ENCODE measurements at places on chromosomes 12 and 14.

- no peak for DNase-seq
Measured at GRCh38 chr14:74739293-74740030, 23.7 kb upstream of the YLPM1 start.

- no peak for DNase-seq
Measured at GRCh38 chr12:75986001-75986746, 45.4 kb downstream of the PHLDA1 start.

GRCh38 chr12:53518381-53518780 lies 11.1 kb upstream of the NPFF start:
- no peak for DNase-seq

DNA sequence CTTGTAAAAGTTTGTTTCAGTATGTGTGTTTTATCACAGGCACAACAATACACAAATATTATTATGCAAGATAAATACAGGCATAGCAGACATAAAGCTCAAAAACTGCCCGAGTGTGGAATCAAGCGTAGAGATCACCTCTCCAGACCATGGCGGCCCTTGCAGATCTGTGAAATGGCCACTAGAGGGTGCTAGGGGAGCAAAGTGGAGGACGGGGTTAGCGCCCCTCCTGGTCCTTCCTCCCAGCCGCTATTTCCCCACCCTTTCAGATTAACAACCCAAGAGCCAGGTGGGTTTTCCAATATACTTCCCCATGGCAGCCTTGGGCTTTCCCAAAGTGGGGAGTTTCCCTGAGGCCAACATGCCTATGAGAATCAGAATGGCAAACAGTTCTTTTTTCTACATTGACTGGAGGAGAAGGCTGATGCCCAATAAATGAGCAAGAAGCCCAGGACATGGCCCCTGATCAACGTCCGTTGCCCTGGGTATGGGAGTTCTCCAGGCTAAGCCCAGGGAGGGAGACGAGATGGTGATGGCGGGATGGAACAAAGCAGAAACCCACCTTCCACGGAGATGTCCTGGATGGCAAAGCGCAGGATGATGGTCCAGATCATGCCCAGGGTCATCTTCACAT lies 67.4 kb downstream of the ACTN1 start:
- DNase-seq = peak; percentile 79

- DNase-seq = no peak
Measured at GRCh38 chr14:73684627-73685026, 29.6 kb downstream of the PNMA1 start.

DNA sequence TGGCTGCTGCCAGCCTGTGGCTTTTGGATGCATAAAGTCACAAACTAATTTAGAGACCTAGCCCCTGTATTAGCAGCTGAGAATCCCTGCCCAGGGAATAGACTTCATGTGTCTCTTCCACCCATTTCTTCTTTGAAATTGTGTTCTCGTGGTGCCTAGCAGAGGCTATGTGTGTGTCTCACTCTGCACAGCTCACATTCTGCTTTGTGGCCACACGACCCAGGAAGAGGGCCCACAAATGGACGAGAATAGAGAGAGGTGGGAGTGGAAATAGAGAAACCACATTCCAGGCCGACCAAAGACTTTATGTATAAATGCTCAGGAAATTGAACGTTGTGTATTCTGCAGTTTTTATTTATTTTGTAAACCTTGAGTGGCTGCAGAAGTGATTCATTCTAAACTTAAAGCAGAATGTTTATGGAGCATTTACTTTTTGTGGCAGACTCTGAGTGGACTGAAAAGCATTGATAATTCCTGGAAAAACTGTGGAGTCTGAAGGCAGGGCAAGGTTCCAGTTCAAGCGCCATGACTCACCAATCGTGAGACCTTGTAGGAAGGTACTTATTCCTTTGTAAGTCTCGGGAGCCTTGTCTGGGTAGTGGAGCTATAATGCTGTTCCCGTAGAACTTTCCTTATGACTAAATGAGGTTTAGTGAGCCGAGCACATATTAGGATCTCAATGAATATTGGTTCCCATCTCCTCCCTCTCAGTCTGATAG lies 9.1 kb downstream of the B4GALNT3 start:
- DNase-seq = no peak

DNA sequence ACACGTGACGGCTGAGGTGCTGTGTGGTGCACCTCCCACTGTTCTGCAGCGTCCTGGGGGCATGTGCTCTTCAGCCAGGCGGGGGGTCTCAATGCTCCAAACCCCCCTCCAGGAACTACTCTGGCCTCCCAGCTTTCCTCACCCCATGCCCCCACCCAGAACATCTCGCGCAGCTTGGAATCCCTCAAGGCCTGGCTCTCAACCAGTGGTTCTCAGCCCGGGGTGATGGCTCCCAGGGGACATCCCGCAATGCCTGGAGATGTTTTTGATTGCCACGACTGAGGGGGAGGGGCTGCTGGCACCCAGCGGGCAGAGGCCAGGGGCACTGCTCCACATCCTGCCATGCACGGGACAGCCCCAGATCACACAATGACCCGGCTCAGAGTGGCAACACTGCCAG lies 78.9 kb upstream of the DICER1 start:
- no peak for DNase-seq

- no peak for DNase-seq
Measured at GRCh38 chr12:130523208-130523607, 185.5 kb downstream of the PIWIL1 start.

- no peak for DNase-seq
Measured at GRCh38 chr12:41972196-41972595, 172.5 kb downstream of the GXYLT1 start.

DNA sequence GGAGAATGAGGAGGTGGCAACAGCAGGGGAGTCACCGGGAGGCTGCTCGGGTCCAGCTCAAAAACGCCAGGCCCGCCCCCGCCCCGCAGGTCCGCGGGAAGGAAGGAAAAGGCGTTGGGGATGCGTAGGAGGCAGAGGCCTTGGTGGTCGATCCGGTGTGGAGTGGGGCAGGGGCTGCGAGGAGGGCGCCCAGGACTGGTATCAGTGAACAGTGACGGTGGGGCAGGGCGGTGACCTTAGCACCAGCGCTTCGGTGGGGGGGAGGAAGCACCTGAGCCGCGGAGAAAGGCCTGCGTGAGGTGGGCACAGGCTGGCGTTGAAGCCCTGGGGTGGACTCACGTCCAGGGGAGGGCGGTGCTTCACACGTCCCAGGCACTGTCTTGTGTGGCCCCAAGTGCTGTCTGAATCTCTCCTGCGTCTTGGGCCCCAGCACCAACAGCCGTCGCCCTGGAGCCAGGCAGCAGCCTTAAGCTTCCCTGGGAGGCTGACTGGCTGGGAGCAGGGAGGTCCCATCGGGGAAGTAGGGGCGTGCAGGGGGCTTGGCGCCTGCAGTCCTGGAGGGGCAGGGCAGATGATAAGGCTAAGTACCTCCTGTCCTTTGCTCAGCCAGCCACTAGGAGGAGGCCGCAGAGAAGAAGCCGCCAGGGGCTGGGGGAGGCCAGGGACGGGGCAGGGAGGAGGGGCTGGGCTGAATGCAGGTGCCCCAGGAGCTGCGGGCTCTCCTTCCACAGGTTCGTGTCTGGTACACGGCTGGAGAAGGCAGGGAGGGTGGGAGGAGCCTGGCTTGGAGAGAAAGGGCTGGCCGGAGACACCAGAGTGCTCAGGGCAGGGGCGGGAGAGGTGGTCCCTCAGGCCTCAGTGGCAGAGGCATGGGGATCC lies 26.5 kb downstream of the ZBTB42 start:
- DNase-seq = no peak

DNA sequence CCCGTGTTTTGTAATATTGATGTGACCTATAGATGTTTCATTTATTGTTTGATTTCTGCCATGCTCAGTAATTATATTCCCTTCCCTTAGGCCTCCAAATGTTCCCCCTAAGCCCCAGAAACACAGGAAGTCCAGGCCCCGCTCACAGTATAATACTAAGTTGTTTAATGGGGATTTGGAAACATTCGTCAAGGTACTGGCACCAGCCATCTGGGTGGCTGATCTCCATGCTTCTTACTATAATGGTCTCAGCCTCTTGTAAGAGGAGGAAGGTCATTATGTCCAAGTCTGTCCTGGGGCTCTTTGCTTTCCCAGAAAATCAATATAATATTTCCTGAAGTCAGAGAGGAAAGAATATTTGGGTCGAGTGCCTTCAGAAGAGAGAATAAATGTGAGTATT lies 130.9 kb downstream of the KICS2 start:
- DNase-seq = no peak

- DNase-seq = no peak
Measured at GRCh38 chr12:119627019-119627643, 33.6 kb downstream of the TMEM233 start.

- DNase-seq = no peak
Measured at GRCh38 chr14:56085471-56085870, 32.7 kb upstream of the PELI2 start.

- DNase-seq = no peak
Measured at GRCh38 chr12:68853396-68854077, 45.6 kb downstream of the MDM2 start.

DNA sequence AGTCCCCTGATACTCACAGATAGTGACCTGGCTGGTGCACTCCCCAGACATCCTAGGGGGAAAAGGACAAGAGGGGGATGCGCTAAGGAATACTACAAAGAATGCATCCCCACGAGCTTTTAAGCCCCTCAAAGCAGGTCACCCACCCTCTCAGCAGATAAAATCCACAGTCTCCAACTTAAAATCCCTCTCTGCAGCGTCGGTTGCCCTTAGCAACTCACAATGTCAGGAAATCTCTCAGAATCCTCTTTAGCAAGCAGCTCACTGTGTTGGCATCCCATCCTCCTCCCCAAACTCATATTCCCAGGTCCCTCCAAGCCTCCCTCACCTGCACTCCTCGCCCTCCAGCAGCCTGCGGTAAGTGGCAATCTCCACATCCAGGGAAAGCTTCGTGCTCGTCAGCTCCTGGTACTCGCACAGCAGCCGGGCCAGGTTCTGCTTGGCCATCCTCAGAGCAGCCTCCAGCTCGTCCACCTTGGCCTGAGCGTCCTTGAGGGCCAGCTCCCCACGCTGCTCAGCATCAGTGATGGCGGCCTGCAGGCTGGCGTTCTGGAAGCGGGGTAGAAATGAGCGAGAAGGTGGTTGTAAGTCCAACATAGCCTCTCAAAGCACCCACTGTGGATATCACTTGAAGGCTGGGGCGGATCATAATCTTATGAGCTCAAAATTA lies 5.5 kb upstream of the KRT79 start:
- no peak for DNase-seq

GRCh38 chr14:74415115-74415437 lies 10.9 kb downstream of the SYNDIG1L start:
- no peak for DNase-seq

DNA sequence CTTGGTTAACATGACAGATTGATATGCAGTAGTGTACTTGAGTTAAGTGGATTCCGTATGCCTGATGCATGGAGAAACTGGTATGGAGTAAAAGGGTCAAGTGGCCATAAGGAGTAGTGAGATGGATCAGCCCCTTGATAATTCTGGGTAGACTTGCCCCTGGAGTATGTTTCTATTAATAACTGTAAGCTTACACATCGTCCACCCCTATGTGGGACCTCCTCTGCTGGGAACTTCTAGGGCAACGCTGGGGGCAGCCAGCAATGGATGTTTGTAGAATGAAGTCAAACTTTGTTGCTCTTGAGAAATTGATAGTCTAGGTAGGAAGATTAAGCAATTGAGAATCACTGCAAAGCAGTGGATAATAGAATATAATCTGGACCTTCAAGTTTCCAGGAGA lies 3.5 kb downstream of the C12orf75 start:
- no peak for DNase-seq

GRCh38 chr14:61628016-61628725 lies 67.1 kb upstream of the HIF1A start:
- DNase-seq = no peak

DNA sequence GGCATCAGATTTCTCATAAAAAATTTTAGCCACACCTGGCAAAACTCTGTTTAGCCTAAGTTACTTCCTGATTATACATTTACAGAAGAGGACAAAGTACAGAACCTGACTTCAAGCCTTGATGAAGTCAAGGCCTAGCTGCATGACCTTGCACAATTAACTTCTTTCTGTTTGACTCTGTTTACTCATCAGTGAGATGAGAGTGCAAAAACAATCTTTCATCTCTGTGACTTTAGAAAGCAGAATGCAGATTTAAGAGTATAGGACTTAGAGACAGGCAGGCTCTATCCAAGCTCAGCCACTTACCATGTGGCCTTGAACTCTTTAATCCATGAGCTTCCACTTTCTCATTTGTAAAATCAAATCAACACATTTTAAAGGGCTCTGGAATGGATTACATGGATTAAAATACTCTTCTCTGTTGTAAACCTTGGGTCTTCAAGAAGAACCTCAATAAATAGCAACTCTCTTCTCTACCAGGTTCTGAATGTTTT lies 1178.9 kb downstream of the FLRT2 start:
- DNase-seq = no peak

GRCh38 chr14:44040561-44040960 lies 466.5 kb downstream of the FSCB start:
- no peak for DNase-seq

DNA sequence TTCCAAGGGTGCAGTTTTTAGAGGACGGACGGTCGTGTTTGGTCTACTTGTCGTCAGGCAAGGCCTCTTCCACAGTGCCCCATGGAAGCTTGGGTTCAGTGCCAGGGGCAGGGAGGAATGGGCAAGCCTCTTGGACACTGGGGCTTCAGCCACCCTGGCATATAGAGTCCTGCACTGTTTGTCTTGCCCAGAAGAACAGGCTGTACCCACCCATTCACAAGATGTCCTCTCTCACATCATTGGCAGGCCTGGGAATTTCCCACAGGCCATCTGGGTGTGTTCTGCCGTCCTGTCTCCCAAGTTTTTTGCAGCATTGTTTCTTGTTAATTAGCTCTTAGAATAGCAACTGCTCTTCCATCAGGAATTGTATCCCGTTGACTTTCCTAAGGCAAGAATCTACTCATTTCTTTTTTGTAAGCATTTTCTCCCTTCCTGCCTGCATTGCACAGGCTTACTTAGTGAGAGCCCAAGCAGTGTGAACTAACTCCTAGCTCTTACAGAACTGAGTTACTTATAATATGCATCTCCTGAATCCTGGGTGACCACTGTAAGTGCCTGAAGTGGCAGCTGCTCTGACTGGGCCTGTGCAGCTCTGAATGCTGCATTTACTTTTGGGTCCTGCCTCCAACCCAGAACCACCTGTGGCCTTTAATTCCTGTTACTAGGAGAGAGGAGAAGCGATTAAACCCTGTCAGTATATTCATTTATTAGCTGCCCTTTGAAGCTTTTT lies 149.4 kb upstream of the HIF1A start:
- DNase-seq = no peak

GRCh38 chr14:35362911-35363374 lies 41.6 kb downstream of the NFKBIA start:
- DNase-seq = no peak

GRCh38 chr12:124771462-124772288 lies 92.0 kb downstream of the SCARB1 start:
- peak; percentile 88 for DNase-seq

DNA sequence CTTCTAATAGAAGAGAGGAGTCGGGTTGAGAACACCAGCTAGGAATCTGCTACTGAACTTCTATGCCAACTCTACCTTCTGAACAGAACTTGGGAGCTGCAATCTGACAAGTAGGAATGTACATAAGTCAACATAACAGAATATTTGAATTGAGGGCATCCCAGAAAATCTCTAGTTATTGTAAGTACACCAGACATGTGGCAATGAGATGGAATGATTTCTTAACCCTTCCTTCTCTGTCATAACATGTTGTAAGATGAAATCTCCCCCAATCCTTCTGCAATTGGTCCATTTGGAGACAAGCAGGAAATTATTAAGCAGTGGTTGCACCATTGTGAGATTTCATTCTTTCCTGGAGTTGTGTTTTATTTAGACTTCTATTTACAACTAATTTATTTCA lies 68.7 kb upstream of the TMPO start:
- DNase-seq = no peak
